A549 treated with Mapracorat at 1 μM for 4 hours (cell line): ENCODE measurements at places on chromosomes 2 and 18. TPM values are rescaled to one million over a fixed set of nuclear protein-coding genes. Genes with fewer than 3 reads are reported as not detected.

The CCDC74B gene
- total RNA-seq: 5.7 to 7.3 TPM (median 6.1 TPM) in 5 replicates

The THOC1 gene
- total RNA-seq: 17.0 to 19.7 TPM (median 17.5 TPM) in 5 replicates

The DSG1 gene
- not detected in 5 replicates for total RNA-seq

The KCNS3 gene
- total RNA-seq: 0.86 to 1.4 TPM (median 1.1 TPM) in 5 replicates

The DAW1 gene
- total RNA-seq: 2.3 to 3.2 TPM (median 2.6 TPM) in 5 replicates

The IGFBP5 gene
- 0.08 to 0.25 TPM (median 0.20 TPM) in 5 replicates for total RNA-seq

The KYNU gene
- total RNA-seq: 238 to 285 TPM (median 251 TPM) in 5 replicates

The IL1F10 gene
- total RNA-seq: not detected in 5 replicates

The VIT gene
- not detected in 5 replicates for total RNA-seq

The KRTCAP3 gene
- 0.22 to 0.70 TPM (median 0.42 TPM) in 4 of 5 replicates, not detected in the other for total RNA-seq

The IL18RAP gene
- 0.11 to 0.15 TPM in 2 of 5 replicates, not detected in the others for total RNA-seq

The AQP12A gene
- total RNA-seq: not detected in 5 replicates

The DUSP28 gene
- total RNA-seq: 5.5 to 9.2 TPM (median 7.9 TPM) in 5 replicates

The LINC00305 gene
- not detected in 5 replicates for total RNA-seq

The ABCB11 gene
- total RNA-seq: 0.01 TPM in 1 of 5 replicates, not detected in the others
